Dermis microvascular lymphatic vessel endothelial cell (primary cell): ENCODE measurements at places on chromosomes 3 and 15. TPM values are rescaled to one million over a fixed set of nuclear protein-coding genes. Genes with fewer than 3 reads are reported as not detected.

The EFHB gene
- total RNA-seq, result under 0.01 TPM in 1 of 2 replicates, not detected in the other

The ATP2B2 gene
- total RNA-seq, result not detected in 2 replicates

The RBP2 gene
- total RNA-seq, result not detected in 2 replicates

The FGD5 gene
- total RNA-seq, result 86.3 and 122 TPM in 2 replicates

The ARGFX gene
- not detected in 2 replicates for total RNA-seq

The CRYGS gene
- total RNA-seq, result 0.77 and 0.89 TPM in 2 replicates

The TNIK gene
- total RNA-seq, result 13.9 and 18.9 TPM in 2 replicates

The SH2D7 gene
- not detected in 2 replicates for total RNA-seq

The GOLGA6L22 gene
- total RNA-seq, result not detected in 2 replicates

The BFSP2 gene
- not detected in 2 replicates for total RNA-seq

The OIP5 gene
- total RNA-seq, result 3.3 and 8.3 TPM in 2 replicates
